Activated CD4-positive, CD25-positive, alpha-beta regulatory T cell treated with anti-CD3 and anti-CD28 coated beads, Interleukin-2, amount 50 U/mL, for 16 hours (primary cell): ENCODE measurements at places on chromosomes 7 and 10.

DNA sequence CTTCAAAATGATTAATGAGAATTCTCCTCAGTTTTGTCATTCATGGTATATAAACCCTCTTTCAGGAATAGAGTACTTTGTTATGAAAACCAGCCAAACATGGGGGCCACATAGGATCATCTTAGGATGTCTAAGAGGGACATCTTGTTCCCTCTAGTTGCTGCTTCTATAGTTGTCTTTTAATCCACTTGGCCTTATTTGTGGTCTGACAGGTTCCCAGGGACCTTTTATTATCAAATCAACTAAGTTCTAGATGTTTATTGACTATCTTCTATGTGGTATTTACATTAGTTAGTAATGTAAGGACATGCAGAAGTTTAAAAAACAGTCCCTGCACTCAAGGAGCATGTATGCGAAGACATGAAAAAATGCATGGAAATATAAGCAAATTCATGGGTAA lies 1.6 kb upstream of the ZC3HAV1 start:
- DNase-seq: no peak

DNA sequence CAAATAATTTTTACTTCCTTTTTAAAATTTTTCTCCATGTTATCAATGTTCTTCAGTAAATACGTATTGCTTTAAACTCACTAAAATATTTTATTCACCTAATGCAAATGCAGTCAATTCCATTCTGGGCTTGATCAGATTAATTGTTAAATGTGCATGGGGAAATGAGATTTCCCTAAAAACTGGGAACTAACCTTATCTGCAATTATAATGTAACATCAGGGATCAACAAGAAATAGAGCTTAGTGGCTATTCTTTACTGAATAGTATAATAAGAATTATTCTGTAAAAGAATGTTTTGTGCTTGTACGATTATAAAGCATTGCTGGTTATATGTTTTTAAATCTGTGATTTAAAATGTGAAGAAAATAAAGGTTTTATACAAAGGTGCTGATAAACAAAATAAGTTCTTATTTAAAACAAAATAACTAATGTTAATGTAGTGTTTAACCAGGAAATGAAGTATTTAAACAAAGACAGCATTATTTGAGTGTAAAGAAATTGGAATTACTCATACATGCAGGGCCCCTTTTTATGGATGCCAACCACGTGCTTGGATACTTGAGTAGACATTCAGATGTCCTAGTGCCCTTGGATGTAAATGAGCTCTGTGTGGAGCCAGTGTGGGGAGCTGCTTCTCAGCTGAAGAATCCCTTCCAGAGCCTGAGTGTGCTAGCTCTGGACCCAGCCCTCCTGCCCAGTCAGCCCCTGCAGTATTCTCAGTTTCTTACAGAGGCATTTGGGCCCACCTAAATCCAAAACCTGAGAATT lies 84.2 kb downstream of the REEP3 start:
- no peak for DNase-seq

- DNase-seq: no peak
These were observed 133.5 kb downstream of the MTPAP start for GRCh38 chr10:30215623-30216022.

DNA sequence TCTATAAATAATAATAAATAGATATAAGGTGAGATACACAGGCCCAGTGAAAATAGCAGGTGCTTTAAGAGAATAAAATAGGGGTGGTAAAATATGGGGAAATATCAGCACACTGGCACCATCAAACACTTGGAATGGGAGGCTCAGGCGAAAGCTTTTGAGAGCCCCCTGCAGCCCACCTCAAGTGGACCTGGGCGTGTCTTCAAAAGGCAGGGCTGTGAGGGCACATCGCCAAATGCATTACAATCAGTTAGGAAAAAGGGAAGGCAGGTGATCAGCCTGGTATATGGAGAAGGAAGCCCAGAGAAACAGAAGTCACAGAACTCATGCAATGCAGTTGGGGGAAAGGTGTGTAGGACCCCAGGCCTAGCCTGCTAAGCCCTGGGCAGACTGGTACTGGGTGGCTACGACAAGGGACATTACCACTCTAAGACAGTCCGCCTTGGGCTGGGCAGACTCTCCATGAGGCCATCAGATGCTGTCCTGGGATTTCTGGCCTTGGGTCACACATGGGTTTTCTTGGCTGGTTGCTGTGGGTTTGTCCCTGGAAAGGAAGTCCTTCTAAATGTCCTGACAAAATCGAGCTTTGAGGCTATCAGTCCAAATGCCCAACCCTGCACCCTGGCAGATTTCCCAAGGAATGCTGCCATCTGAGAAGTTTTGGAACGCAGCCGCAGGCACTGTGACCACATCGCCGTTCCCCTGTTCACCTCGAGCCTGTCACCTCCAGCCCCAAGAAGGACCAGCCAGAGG lies 330.6 kb downstream of the GRID1 start:
- no peak for DNase-seq

DNA sequence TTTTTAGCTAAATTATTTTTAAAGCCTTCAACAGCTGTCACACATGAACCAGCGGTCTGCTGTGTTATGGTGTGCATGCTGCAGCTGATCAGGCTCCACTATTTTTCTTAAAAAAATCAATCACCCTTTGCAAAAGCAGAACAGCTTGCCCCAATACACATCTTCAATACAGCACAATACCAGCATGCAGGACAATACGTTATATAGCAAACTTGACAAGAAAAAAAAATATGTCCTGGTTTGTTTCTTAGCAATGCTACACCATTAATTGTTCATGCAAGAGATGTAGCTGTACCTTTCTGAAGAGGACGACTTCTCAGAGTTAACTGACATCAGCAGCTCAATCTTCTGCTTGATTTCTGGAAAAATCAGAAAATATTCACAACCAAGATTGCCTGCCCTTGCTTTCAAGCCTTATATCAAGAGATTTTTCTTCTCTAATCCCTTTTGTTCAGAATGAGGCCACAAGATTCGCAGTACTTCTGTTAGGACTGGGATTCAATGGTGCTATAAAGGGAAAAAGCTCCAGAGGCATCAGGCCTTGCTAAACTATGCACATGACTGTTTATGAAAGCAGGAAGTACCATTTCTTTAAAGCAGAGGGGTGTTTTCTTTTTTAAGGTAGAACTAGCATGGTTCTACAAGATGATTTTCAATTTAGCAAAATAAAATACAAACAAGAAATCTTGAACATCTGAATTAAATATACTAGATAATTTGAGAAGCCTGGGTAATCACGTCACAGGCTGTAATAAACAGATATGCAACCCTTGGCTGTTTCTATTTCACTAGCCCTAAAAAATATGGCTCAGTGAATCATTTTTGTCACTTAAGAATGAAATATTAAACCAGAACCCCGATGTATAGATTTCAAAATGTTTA lies 120.0 kb downstream of the SRPK2 start:
- DNase-seq: no peak

GRCh38 chr7:42414941-42415505 lies 178.0 kb upstream of the GLI3 start:
- no peak for DNase-seq

DNA sequence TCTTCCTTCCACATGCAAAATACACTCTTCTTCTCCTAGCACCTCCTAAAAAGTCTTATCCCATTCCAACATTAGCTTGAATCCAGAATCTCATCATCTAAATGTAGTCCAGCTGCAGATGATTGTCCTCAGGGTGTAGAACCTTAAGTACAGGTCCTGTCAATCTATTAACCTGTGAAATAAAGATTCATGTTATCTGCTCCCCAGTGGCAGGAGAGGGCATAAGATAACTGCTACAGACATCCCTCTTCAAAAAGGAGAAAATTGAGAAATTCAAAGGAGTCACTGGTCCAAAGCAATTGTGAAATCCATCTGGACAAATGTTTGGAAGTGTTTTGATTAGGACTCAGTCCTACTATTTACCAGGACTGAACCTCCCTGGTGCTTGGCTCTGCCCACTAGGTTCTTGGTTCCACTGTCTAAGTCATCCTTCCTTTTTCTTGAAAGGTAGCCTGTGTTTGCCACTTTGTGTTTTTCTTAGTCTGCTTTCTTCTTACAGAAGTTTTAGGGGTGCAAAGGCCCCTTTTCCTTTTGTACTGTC lies 96.2 kb downstream of the ADD3 start:
- no peak for DNase-seq

GRCh38 chr7:31892099-31892829 lies 177.9 kb downstream of the PDE1C start:
- no peak for DNase-seq

GRCh38 chr10:103513380-103514060 lies 20.0 kb downstream of the NEURL1 start:
- no peak for DNase-seq

- no peak for DNase-seq
These were observed 531.1 kb upstream of the STEAP1 start for GRCh38 chr7:89623018-89623672.

DNA sequence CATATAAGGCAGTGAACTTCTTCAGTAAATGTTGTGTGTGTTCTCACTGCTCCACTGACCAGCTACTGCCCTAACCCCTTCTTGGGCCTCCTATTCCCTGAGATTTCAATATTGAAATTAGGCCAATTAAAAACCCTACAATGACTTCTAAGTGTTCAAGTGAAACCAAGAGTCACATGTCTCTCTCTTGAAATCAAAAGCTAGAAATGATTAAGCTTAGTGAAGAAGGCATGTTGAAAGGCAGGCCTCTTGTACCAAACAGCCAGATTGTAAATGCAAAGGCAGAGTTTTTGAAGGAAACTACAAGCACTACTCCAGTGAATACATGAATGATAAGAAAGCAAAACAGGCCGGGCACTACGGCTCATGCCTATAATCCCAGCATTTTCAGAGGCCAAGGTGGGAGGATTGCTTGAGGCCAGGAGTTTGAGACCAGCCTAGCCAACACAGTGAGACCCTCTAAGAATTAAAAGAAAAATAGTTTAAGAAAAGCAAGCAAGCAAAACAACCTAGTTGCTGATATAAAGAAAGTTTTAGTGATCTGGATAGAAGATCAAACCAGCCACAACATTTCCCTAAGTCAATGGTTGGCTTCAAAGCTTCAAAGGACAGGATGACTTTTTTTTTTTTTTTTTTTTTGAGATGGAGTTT lies 22.3 kb downstream of the BRAF start:
- no peak for DNase-seq

- DNase-seq: no peak
These were observed 82.4 kb downstream of the CREM start for GRCh38 chr10:35208949-35209613.

- no peak for DNase-seq
These were observed 643 bp downstream of the SMO start for GRCh38 chr7:129188892-129189660.
